ENCODE measurements at places on chromosomes 6 and 20.
A peak's percentile ranks its signal among the peaks of the same experiment; 100 is the strongest.

DNA sequence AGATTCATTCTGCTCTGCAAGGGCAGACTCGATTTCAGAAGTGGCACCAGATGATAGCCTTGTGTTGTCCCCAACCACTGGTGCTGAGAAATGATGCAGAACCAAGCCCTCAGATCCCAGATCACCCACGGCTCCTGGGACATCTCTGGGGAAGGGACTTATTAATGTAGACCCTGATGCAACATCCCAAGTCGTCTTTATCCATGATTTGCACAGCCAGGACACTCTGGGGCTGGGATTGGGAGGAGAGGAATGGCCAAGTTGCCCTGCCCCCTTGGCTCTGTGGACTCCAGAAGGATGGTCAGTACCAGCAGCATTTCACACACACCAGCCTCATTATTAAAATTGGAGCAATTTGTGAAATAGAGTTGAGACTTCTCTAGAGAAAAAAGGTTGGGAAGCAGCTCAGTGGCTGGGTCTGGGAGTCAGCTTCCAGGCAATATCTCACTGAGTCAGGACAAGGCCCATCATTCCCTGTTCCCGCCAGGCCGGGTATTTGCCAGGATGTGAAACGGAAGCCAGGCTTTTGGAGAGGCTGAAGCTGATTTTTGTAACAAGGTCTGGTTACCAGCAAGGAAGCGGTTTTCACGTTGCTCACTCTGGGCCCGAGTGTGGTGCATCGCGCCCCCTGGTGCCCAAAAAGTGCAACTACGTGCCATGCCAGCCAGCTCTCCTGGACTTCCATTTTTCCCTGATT is 67.4 kb downstream of the ZBTB2 start:
- peak; percentile 74 for ATAC-seq

DNA sequence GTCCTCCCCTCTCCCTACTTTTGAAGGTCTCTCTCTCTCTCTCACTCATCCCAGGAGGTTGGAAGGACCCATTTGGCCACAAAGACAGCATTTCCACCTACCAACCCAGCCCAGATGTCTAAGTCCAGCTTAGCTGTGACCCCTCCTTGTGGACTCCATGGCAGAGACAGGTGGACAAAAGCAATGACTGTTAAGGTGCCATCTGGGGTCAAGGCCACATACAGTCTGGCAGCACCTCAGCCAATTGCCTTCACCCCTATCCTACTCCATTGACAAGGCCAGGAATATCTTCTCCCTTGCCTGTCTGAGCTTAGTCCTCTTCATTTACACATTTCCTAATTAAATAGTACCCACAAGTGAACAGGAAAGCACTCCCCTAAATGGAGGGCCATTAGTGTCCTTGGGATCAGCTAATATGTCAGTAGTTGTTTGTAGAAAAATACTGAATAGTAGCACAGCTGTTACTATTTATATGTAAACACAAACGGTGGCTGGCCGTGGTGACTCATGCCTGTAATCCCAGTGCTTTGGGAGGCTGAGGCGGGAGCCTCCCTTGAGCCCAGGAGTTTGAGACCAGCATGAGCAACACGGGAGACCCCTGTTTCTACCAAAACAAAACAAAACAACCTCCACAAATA is 28.8 kb downstream of the GCM1 start:
- no peak for ATAC-seq

DNA sequence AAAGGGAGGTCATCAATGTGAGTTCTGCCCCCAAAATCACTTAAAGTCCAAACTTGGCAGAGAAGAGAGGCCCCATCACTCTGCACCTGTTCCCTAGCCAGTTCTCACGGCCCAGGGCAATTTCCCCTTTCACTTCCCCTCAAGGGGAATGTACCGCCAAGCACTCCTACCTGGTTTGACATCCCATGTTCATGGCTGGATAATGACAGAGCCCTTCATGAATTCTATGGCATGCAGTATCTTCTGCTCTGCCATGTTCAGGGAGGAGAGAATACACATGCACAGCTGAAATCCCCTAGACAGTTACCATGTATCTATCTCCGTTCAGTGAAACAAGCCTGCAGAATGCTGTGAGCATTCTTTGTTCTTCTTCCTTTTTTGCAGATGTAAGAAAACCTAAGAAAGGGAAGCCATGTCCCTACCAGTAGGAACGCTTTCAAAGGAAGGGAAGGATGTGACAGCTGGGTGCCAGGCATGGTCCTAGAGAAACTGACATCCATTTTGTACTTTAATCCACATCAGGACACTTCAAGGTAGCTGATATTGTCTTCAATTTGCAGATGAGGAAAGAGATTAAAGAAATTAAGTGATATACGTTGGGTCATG is 79.8 kb upstream of the ARID1B start:
- no peak for ATAC-seq

DNA sequence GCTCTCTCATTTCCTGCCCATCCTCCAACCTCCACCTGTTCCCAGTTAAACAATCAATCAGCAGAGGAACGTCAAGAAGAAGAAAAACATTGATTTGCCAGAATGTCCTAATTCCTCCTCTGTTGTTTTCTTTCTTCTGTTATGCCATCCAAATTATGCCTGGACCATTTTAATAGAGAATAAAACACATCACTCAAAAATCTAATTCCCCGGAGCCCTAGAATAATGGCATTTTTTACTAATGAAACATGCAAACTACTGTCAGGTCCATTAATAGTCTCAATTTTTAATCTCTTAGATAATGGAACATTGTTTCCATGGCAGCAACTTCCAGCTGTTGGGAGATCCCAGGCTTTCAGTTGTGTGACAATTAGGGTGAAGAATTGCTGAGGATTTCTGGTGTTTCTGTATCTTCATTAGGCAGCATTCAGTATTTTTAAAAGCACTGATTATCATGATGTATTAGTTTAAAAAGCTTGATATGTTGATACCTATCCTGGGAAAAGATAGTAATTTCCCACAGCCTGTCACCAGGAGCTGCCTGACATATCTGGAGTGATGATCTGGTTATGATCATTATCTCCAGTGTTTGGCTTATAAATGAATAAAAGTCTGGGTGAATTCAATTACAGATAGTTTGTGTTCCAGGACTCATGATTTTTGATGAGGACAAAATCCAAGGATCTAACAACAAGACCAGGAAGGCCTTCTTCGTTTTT is 209.8 kb downstream of the TPBG start:
- no peak for ATAC-seq

DNA sequence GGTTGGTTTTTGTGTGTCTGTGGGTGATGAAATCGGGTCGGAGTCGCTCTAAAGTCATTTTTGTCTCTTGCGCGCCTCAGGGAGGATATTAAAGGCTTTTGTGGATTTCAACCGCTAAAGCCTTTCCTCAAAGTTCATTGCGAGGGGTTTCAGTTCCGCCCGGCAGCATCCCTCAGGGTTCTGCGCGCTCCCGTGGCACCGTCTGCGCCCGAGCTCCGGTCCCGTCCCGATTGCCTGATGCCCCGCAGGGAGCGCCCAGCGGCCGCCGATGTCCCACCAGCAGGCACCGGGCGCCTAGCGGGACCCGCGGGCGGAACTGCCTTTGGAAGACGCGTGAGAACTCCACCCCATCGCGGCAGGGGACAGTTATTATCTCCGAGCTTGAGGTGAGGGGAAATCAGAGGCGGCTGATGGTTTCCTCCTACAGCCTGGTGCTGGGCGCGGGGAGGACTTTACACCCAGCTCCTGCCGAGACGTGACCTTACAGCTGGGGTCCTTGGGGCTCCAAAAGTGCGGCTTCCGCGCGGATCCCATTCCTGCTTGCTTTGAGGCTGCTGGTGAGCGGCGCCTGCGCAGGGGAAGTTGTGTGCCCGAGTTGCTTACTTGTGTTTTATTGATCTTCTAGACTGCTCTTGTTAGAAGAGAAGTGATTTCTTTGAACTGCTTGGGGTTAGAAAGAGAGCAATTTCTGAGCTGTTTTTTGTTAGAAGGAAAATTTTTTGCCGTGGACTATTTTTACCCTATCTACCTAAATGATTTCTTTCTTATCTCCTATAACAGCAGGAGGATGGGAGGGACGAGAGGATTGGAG is 27.1 kb downstream of the ULBP1 start:
- ATAC-seq, result peak; percentile 41

- no peak for ATAC-seq
These were observed 550.7 kb upstream of the FLRT3 start for GRCh38 chr20:14888134-14888533.

Data from activated CD4-positive, CD25-positive, alpha-beta regulatory T cell treated with anti-CD3 and anti-CD28 coated beads, Interleukin-2, amount 50 U/mL, for 24 hours (primary cell).